Left hindlimb (tissue), 1 donor: ENCODE measurements at places on chromosomes 12 and 14.

DNA sequence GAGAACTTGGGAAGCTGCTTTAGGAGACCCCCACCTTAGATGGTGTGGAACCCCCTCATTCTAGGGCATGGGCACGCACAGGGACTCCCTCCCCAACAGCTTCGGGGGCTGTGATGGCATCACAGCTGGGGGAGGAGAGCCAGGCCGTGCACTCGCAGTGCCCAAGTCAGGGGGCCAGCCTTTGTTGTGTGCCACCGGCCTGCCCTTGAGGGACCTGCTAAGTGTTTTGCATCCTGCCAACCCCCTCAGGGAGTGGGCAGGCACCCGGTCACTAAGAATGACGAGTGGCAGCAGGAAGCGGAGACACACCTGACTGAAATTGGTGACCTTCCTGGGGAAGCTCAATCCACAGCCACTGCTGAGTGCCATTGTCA lies 334.9 kb upstream of the SFSWAP start:
- no peak for DNase-seq

DNA sequence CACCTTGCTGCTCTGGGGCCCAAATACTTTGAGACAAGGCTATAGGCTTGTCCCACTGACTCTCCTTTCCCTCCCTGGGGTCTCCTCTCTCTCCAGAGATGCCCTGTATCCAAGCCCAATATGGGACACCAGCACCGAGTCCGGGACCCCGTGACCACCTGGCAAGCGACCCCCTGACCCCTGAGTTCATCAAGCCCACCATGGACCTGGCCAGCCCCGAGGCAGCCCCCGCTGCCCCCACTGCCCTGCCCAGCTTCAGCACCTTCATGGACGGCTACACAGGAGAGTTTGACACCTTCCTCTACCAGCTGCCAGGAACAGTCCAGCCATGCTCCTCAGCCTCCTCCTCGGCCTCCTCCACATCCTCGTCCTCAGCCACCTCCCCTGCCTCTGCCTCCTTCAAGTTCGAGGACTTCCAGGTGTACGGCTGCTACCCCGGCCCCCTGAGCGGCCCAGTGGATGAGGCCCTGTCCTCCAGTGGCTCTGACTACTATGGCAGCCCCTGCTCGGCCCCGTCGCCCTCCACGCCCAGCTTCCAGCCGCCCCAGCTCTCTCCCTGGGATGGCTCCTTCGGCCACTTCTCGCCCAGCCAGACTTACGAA lies 3.1 kb downstream of the NR4A1 start:
- DNase-seq: no peak

- no peak for DNase-seq
These were observed 63.4 kb downstream of the LGMN start for GRCh38 chr14:92684801-92685560.

GRCh38 chr12:49131894-49132461 lies 783 bp upstream of the TUBA1B start:
- peak; percentile 58 for DNase-seq
